ENCODE measurements at places on chromosomes 3 and 15.

GRCh38 chr3:155465664-155466063 lies 172.2 kb upstream of the STRIT1 start:
- DNase-seq: no peak

GRCh38 chr3:20240154-20240883 lies 54.3 kb upstream of the SGO1 start:
- DNase-seq: no peak

GRCh38 chr3:146561879-146562278 lies 17.5 kb upstream of the PLSCR1 start:
- no peak for DNase-seq

DNA sequence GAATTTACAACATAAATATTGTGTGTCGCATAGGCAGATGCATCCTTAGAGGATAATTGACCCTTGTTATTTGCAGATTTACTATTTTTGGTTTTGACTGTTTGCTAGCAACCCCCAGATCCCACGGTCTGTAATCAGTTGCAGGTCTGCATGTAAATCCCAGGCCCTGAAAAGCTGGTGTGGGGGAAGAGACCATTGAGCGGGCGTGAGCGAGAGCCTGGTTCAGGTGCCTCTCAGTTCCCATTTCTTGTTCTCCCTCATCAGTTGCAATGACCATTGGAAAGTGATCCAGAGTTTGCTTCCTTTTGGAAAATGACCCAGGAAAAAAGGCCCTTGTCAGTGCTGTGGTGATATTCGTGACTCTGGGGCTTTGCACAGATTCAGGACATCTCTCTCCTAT lies 238.9 kb downstream of the UACA start:
- peak; percentile 28 for DNase-seq

- no peak for DNase-seq
Measured at GRCh38 chr3:167209011-167209410, 171.1 kb downstream of the ZBBX start.

DNA sequence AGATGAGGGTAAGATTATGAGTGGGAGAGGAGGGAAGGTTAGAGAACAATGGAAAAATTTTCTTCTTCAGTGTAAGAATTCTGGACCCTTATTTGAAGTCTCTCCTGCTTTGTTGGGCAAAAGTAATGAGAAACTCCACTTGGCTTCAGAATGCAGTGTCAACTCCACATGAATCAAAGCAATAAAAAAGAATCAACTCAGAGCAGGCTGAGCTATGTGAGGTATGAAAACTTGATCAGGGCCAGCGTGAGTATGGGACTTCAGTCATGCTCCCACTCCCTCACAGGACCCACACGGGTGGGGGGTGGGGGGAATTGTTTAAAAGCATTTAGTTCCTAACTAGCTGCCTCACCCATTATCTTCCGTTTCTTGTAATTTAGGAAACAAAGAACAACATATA lies 502.2 kb downstream of the PDCD6IP start:
- no peak for DNase-seq

DNA sequence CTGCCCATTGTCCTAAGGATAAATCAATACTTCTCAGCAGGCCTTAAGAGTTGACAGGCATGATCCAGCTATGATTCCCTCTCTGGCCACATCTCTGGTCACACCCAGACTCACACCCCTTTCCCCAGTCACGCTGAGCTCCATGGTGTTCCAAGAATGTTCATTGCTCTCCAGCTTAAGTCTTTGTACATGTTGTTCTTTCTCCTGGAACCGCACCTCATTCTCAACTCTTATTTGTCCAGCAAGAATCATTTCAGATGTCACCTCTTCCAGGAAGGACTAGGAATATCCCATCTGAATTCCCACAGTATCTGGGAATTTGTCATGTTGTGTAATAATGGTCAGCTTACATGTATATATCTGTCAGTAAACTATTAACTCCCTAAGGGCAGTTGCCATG lies 118.3 kb upstream of the GALNT15 start:
- no peak for DNase-seq

GRCh38 chr3:151770956-151771355 lies 37.2 kb downstream of the AADACL2 start:
- DNase-seq: no peak
